ENCODE measurements at places on chromosomes 16 and 17.

DNA sequence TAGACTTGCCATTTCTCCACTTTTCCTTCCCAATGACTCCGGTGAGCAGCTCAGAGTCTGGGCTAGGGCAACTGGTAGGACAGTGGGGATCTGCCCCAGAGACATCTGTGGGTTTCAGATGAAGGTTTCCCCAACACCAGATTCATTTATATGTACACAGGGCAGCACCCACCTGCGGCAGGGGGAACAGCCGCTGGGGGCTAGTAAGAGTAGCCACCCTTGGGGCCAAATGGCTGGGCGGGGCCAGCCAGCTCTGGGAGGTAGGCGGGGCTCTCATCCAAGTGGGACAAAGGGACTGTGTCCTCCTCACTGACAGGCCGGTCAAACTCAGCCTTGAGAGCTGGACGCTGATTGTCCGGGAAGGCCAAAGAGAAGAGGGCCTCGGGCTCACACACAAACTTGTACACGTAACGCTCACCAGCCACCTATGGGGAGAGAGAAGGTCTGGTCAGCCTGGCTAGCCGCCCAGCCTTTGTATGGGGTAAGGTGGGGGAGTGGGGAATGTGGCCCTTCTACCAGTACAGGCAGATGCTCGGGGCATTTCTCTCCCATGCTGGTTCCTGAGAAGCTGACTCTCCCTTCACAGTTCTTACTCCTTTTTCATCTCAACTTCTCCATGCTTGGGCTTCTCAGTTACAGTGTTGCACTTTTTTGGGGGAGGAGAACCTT is 17.7 kb downstream of the ETV4 start:
- no peak for DNase-seq

DNA sequence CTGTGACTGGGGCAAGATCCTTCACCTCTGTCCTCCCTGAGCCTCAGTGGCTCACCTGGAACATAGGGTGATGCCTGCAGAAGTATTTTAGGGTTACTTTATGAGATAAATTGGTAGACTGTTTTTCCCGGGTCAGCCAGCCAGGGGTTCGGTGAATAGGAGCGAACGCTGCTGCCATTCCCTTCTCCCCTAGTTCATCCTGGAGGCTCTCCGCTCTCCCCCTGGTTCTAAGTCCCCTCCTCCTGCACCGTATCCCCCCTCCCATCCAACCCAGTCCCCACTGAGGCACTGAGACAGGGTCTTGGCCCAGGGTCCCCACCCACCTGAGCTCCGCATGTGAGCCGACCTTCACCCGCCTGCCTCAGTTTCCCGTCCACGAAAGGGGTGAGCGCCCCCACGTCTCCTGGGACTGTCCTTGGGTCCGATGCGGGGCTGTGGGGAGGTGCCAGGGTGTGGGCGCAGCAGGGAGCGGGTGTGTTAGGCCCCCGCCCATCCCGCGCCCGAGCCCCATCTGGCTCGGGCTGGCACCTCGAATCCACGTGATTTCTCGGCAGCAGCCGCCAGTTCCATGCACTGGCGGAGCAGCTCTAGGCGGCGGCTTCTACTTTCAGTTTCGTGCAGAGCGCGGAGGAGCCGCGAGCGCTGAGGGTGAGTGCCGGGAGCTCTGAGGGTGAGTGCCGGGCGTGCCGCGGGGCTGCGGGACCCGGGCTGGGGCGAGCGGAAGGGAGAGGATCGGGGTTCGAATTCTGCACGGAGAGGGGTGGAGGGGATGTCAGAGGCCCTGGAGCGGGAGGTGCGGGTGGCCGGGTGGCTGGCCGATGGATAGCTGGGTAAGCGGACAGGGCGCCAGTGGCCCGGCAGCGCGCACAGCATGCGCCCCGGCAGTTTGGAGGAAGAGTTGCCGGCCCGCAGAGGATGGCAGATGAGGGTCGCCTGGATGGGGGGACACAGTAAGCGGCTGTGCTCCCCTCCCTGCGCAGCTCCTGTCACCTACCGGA is at the start of gene NLRC5:
Gene NLRC5, plus strand, starts transcription at position 610 of the 998 bp plus-strand sequence. CDS start 31,156 bp downstream, outside the sequence.
- DNase-seq = peak; percentile 51

DNA sequence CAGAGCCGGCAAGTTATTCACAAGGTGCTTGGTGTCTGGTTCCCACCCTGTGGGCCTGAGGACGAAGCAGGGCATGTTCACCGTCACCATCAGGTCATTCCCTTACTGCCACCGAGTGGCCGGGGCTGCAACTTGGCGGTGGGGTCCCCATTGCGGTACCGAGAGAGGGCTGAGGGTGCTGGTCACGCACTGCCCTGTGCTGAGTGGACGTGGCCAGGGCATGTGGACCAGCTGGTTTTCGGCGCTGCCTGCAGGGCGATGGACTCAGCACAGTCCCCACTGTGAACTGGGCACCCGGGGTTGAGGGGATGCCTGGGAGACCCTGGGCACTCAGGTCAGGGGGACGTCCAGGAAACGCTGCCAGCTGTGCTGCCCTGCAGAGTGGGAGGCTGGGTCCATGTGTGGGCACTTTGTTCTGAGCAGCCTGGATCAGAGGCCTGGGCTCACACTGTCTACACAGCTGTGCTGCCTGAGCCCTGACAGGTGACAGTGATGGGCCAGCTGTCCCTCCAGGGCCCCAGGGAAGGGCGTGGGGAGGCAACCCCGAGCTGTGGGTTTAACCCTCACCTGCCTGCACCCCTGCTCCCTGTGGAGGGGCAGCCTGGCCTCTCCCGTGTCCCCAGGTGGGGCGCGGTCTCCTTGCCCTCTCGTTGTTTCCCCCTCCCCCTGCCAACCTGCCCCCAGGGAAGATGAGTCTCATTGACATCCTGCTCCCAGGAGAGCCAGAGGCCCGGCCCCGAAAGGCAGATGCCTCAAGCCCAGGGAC is 39.3 kb upstream of the GNG13 start:
- DNase-seq = no peak

DNA sequence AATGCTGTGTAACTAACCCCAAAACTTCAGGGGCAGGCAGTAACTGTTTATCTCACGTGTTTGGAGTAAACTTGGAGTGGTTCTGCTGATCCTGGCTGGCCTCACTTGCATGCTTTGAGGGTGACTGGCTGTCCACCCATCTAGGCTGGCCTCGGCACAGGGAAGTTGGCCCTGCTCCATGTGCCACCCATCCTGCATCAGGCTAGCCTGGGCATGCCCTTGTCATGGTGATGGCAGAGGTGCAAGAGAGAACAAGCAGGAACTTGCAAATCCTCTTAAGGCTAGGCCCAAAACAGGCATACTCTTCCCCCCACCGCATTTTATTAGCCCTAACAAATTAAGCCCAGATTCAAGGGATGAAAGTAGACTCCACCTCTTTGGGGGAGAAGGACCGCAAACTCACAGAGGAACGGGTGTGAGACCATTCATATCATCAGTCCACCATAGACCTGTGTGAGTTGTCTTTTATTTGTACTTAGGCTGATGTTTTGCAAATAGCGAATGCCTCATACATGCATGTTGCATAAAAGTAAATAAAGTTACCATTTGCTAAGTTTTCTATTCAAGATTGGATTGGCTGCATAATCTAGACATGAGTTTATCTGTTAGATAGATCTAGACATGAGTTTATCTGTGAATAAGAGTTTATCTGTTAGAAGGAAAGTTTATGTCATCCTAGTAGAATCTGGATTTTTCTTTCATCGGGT is 221.0 kb downstream of the CCDC182 start:
- DNase-seq = peak; percentile 92

GRCh38 chr16:80518436-80518835 is 22.4 kb upstream of the DYNLRB2 start:
- no peak for DNase-seq

GRCh38 chr17:7336240-7337175 is at the start of gene ACAP1:
Gene ACAP1, plus strand, starts transcription at chr17:7336529. Its CDS starts 206 bp downstream, at chr17:7336735.
- DNase-seq = no peak
